ENCODE measurements at places on chromosomes 12 and 14.

DNA sequence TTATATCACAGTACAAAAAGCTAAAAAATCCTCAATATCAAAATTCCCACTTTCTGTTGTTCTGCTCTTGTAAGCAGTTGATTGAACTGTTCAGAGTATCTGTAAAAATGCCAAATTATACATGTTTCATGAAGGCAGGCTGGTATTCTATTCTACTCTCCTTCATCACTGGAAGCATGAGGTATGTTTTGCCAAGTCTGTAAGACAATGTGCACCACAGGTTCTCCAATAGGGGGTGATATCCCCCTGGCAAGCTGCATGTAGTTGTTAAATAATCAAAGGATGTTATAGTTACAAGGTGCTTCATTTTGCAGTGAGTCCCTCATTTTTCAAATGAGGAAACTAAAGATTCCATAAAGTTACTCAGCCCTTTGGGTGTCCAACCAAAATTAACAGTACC, 15.1 kb upstream of the NEK9 start:
- no peak for DNase-seq

GRCh38 chr14:99688210-99688581, 4.1 kb downstream of the CYP46A1 start:
- DNase-seq, result no peak

DNA sequence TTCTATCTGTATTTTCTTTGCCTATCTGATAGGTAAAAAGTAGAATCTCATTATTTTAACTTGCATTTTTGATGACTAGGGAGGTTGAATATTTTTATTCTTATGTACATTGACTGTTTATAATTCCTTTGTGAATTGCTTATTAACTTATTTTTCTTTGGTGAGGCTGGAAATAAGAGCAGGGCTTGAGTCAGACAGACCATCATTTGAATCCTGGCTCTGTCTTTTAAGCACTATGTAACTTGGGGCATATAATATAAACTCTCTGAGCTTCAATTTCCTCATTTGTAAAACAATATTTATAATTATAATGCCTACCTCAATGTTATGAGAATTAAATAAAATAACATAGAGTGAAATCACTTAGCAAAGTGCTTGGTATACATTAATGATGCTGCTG, 108.9 kb downstream of the MSRB3 start:
- DNase-seq, result no peak

GRCh38 chr12:101794574-101794973, 36.2 kb downstream of the GNPTAB start:
- no peak for DNase-seq

DNA sequence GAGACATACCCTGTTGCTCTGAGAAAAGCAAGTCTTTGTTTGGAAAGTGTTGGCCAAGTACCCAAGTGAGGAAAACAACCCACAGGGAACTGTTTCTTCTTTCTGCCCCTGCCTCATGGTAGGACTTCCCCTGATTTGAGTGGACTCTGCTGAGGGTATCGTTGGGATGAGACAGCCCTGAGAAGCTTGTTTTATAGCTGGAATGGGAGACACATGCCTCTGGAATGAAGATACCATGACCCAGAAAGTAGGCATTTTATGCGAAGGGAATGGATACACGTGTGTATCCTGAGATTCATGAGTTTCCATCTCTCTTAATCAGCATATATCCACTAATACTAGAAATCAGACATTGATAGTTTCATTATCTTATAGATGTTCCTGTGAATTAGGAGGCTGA, 382.3 kb downstream of the ATP23 start:
- no peak for DNase-seq

DNA sequence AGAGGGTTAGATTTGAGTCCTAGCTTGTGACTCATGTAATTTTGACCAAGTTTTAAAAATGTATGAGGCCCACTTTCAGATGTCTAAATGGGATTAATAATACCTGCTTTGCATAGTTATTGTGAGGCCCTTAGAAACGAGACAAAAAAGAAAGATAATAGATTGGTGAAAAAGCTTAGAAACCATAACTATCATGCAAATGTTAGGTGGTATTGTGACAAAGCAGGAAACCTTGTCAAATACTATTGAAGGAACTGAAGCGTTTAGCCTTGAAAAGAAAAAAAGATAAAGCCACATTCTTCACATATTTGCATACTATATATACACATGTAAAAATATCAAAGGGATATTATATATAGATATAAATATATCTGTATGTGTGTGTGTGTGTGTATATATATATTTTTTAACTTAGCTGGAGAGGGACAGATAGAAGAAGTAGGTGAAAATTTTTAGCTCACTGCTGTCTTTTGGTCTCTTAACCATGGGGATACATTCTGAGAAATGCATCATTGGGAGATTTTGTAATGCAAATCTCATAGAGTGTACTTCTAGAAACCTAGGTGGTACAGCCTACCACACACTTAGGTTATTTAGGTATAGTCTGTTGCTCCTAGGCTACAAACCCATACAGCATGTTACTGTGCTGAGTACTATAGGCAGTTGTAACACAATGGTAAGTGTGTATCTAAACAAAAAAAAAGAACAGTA, 270.3 kb downstream of the CCDC91 start:
- no peak for DNase-seq

DNA sequence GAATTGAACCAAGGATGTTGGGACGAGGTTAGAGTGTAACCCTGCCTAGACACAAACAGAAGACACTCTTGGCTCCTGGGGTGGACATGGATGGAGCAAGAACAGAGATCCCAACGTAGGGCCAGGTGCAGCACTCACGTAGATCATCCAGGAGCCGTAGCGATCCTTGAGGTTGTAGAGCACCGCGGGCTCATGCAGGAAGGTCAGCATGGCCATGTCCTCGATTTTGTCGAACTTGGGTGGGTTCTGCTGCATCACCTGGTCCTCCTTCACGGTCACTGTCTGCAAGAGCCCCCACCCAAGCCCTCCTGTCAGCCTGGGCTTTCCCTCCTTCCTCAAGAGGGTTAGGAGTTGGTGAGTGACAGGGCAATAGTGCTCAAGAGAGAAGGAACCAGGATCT, 2.5 kb downstream of the MYH7 start:
- no peak for DNase-seq

GRCh38 chr14:89221109-89221810, 195.8 kb downstream of the FOXN3 start:
- DNase-seq, result no peak
